ENCODE measurements at places on chromosomes 3 and 15. TPM values are rescaled to one million over a fixed set of nuclear protein-coding genes. Genes with fewer than 3 reads are reported as not detected.

GRCh38 chr3:112412494-112412893 lies 79.5 kb downstream of the CD200 start:
- no peak for DNase-seq

- DNase-seq = no peak
Measured at GRCh38 chr3:127027811-127028548, 45.1 kb downstream of the PLXNA1 start.

Gene EPHA6
- not detected for total RNA-seq

Gene FILIP1L
- 31.3 TPM for total RNA-seq

Gene KLHL40
- total RNA-seq = not detected

Gene GP5
- not detected for total RNA-seq
